ENCODE measurements at places on chromosomes 6 and 20.

DNA sequence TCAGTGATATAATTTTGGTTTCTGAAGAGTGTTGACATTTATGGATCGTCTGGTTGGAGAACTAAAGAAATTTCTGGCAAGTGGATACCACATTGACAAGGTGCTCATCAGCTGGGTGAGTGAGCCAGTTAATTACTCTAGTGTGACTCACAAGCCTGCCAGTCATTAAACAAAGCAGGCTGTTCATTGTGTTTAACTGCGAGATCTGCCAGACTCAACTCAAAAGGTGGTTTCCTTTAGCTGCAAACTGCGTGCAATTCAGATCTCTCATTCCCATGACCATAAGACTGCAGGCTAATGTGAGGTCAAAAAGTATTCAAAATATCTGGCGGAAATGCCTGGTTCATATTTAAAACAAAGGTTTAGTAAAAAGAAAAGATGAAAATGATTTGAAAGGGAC is 32.5 kb upstream of the IYD start:
- peak; percentile 18 for DNase-seq

DNA sequence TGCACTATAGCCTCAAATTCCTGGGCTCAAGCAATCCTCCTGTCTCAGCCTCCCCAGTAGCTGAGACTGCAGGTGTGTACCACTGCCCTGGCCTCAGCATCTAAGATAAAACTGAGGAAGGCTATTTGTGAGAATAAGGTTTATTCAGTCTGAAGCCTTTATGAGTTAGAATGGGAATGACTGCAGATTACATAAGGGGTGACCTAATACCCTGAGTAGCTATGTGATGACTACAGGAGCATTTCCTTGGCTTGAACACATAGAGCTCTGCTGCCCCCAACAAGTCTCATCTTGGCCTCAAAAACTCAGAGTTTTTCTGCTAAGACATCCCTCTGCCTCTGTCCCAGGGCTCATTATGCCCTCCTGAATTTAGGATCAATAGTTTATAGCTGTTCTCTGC is 7.6 kb downstream of the GSS start:
- DNase-seq, result peak; percentile 84

DNA sequence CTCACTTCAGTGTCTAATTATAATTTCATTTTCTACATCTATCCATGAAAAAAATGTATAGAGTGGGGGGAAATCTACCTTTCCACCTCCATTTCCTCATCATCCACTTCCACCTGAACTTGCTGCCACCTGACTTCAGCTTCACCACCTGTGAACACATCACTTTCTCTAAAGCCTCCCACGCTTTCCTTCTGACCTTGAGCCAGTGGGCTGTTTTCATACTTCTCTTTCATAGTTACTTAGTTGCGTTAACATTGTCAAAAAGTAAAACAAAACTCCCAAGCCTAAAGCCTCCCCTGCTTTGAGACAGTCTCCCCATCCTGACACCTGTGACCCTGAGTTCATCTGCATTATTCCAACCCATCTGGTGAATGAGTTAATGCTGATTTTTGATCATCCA is 47.3 kb downstream of the KLHL31 start:
- no peak for DNase-seq

- no peak for DNase-seq
These were observed 68.6 kb upstream of the FOXP4 start for GRCh38 chr6:41477572-41477971.

GRCh38 chr6:154383273-154383672 is 26.7 kb upstream of the IPCEF1 start:
- no peak for DNase-seq

- DNase-seq, result no peak
These were observed 138.6 kb downstream of the DLL1 start for GRCh38 chr6:170152124-170152926.

DNA sequence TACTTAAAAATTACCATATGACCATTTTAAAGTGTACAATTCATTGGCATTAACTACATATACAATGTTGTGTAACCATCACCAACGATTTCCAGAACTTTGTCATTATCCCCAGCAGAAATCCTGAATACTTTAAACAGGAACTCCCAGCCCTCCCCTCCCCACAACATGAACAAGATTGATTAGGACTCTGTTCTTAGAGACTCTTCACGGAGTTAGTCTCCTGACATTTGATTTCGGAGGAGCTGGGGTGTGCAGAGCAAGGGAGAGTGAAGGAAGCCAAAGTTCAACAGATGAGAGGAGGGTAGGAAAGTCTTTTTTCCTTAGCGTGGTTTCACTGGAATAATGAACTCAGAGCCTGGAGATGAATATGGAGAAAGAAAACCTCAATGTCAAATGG is 17.2 kb upstream of the QKI start:
- no peak for DNase-seq

Data from cardiac fibroblast (primary cell).